ENCODE measurements at places on chromosomes 6 and 20.

DNA sequence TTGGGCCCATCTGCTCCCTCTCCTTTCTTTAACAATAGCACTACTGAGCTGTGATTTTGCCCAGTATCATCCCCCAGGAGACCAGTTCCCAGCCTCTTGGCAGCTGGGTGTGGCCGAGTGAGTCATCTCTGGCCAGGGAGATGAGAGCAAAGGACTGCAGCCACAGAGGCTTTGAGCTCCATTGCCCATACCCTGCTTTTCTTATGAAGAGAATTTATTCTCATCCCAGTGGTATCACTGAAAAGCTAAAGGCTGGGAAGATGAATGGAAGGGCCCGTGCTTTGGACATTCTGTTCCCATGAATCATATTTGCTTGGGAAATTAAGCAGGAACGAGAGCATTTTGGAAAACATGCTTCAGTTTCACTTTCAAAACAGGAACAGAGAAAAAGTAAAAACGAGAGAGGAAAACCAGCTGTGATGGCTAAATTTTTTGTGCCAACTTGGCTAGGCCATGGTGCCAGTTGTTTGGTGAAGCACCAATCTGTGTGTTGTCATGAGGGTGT is 14.9 kb downstream of the CST3 start:
- DNase-seq = no peak

GRCh38 chr6:41673704-41674000 is 35.4 kb downstream of the MDFI start:
- no peak for DNase-seq

- DNase-seq = no peak
Measured at GRCh38 chr20:22425344-22426295, 158.8 kb downstream of the FOXA2 start.

DNA sequence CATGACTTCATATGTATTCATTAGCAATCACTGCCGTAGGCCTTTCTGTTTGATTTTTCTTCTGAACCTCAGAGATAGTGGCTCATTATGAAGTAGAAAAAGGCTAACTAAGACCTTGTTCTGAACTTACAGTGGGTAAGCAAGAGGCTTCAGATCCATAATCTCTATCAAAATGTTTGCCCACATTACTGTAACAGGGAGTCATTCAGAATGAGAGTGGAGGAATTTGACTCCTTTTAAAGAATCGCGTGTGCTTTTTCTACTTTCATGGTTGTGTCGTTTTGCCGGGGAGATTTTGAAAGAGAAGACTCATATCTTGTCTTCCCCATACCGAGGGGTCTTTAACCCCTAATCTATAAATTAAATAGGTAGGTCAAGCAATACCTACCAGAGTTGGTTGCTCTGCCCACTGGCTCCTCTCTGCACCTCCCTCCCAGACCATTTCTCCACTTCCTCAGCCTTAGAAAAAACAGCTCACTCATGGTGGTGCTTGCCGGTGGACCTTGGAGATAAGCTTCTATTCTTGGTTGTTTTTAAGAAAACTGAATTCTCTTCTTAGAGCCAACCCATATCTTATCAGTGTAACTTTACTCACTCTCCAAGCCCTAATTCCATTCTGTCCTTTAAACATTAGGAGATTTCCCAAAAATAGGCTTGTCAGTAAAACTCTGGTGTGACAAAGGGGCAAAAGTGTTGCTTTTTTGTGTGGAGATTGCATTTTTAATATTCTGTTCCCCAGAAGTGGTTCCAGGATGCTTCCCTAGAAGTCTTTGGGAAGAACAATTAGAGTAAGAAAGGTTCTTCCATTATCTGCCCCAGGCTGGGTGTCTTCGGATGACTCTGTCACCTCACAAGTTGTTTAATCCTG is 56.6 kb downstream of the E2F3 start:
- no peak for DNase-seq

DNA sequence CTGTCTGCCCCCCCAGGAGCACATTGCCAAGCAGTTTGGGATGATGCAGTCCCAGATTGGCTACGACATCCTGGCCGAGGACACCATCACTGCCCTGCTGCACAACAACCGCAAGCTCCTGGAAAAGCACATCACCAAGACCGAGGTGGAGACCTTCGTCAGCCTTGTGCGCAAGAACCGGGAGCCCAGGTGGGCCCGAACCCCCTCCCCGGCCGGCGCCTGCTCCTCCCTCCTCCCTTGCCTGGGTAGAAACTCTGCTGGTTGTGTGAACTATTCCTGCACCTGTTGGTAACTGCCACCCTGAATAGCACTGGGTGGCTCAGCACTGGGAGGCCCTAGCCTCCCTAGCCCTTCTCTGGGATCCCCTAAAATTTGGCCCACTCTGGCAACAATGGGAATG is 43.7 kb downstream of the UQCC2 start:
- no peak for DNase-seq
